ENCODE measurements at places on chromosomes 1 and 21.

- DNase-seq, result no peak
Observed at GRCh38 chr1:61090546-61091202, 8.3 kb downstream of the NFIA start.

- no peak for DNase-seq
Observed at GRCh38 chr1:67898033-67898726, 64.9 kb upstream of the GNG12 start.

DNA sequence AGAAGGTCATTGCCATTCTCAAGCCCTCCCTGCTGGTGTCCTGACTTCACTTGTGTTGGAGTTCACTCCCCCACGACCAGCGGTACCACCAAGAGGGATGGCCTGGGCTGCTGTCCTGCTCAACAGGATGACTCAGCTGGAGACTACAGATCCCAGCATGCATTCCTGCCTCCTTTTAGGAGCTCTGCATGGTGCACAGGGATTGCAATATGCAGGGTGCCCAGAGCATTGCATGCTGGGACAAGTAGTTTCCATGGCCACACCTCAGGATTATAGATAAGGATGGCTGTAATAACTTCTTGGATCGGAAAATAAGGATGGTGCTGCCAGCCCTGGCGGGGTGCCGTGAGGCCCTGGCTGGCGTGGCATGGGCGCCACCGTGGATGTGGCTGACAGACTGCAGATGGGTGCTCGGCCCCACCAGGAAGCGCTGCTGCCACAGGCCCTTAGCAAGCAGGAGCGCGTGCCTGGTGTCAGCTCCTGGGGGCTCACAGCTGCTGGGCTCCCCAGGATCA lies 150.0 kb downstream of the CASZ1 start:
- no peak for DNase-seq

GRCh38 chr1:58695206-58695605 lies 4.7 kb downstream of the MYSM1 start:
- no peak for DNase-seq

DNA sequence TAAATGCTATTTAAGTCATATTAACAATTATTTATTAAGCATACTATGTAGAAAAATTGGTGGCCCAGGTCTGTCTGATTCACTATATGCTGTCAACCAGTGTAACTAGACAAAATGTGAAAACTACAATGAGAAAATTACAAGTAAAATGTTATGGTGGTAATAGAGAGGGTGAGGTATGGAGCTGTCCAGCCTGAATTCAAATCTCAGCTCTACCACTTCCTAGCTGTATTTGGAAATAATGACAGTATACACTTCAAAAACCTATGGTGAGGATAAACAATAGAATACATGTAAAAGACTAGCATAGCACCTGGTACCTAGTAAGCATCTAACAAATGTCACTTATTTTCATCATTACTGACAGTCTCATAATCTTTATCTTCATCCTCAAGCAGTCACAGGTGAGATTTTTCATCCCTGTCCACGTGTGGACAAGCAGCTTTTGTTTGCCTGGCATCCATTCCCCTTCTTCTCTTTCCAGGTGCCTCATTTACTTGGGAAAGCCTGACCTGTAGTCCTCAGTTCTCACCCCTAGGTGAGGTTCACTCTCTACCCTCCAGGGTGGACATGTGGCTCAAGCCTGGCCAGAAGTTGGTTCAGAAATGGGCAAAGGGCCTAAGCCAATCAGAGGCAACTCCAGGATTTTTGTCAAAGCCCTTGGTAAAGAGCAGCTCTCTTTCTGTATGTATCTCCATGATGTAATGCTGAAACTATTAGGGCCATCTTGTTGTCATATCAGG lies 29.5 kb downstream of the EGLN1 start:
- no peak for DNase-seq

- DNase-seq, result no peak
Observed at GRCh38 chr1:221704306-221704705, 37.6 kb downstream of the DUSP10 start.

DNA sequence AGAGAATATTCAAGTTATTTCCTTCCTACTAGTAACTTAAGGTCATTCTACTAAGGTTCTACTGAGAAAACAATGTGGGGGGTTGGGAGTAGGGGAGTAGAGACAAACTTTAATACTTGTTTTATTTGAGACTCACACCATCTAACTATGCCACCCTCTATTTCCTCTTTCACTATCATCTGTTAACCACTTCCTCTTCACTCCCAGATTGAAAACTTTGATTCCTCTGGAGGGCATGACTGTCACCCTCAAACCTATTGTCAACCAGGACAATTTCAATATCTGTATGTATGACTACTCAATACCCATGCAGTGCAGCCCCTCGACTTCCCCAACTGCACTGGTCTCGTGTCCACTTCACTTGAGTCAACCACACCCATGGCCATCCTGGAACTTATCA lies 165.6 kb upstream of the POGK start:
- DNase-seq, result no peak

DNA sequence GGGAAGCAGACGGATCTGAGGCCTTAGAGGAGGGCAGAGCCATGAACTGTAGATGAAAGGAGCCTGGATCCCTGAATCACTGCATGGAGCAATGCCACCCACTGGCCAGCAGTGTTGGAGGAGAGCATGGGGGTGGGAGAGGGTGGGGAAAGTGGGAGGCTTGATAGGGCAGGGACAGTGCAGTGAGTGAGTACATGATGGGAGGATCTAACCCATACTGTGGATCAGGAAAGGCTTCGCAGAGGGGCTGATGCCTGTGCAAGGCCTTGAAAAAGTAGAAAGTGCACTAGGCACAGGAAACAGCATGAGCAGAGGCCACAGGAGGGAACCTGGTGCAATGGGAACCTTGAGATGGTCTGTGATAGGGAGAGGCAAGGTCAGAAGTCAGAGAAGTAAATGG lies 391.9 kb downstream of the PTPRU start:
- no peak for DNase-seq

- DNase-seq, result no peak
Observed at GRCh38 chr1:15362096-15362736, 47.5 kb upstream of the EFHD2 start.

GRCh38 chr1:119159111-119159510 lies 18.7 kb upstream of the WARS2 start:
- DNase-seq, result no peak

DNA sequence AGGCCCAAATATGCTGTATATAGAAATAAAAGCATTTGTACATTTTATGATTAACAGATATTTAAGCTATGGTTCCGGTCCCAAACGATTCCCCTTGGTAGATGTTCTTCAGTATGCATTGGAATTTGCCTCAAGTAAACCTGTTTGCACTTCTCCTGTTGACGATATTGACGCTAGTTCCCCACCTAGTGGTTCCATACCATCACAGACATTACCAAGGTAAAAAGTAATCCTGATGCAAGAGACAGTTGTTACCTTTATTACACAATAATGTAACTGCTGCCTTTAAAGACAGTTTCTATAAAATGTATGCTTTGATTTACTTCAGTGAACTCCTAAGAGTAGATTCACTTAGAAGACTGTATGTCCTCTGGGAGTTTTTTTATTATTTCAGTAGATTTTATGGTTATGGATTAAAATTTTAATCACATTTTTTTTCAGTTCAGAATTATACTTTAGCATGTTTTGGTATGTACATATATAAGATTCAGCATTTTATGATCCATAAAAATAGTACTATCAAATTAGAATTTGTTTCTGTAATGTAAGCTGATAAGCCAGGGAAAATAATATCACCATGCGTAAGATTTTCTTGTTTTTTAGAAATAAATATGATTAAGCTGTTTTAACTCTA lies 96.5 kb downstream of the USP25 start:
- no peak for DNase-seq

DNA sequence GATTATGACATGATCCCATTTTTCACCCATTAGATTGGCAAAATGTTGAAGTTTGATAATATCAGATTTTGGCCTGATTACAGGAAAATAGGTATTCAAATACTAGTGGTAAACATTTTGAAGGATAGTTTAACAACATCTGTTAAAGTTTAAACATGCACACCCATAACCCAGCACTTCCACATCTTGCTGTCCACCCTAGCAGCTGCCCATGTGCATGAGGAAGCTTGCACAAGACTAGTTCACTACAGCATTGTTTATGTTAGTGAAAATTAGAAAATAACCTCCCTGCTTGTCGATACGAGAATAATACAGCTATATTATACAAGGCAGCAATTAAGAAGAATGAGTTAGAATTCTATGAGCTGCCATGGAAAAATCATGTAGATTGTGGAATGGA lies 127.6 kb downstream of the C1orf21 start:
- no peak for DNase-seq

- no peak for DNase-seq
Observed at GRCh38 chr21:41368735-41369104, 6.9 kb downstream of the MX2 start.

Data from frontal cortex (tissue), 4 donors.